Aorta (tissue), 5 donors: ENCODE measurements at places on chromosomes 5 and 9. TPM values are rescaled to one million over a fixed set of nuclear protein-coding genes. Genes with fewer than 3 reads are reported as not detected.

The DPH7 gene
- 35.7 TPM for total RNA-seq

The DMAC1 gene
- total RNA-seq, result 32.3 TPM

The CREBRF gene
- total RNA-seq, result 36.0 TPM

The LRRC19 gene
- total RNA-seq, result not detected

The SLC4A9 gene
- not detected for total RNA-seq

The MIGA2 gene
- total RNA-seq, result 28.3 TPM

The DMRT3 gene
- total RNA-seq, result 0.26 TPM

The IFNA21 gene
- total RNA-seq, result not detected

The TSLP gene
- 2.5 TPM for total RNA-seq

The FOXI1 gene
- total RNA-seq, result not detected

The SEC24A gene
- total RNA-seq, result 32.0 TPM

The PAEP gene
- not detected for total RNA-seq

The MARVELD2 gene
- 1.1 TPM for total RNA-seq

The CDX1 gene
- not detected for total RNA-seq

The KIF24 gene
- 0.78 TPM for total RNA-seq

The NR2F1 gene
- total RNA-seq, result 10.0 TPM

The CD180 gene
- 3.0 TPM for total RNA-seq

The NR5A1 gene
- total RNA-seq, result not detected

The PCDHB11 gene
- total RNA-seq, result 8.1 TPM

The DOCK2 gene
- 53.7 TPM for total RNA-seq

The CATSPER3 gene
- total RNA-seq, result 0.29 TPM

The RNF224 gene
- total RNA-seq, result not detected

The MYMK gene
- not detected for total RNA-seq

The TIMD4 gene
- total RNA-seq, result 0.99 TPM

The RASEF gene
- total RNA-seq, result 0.21 TPM

The WDR31 gene
- total RNA-seq, result 2.1 TPM

The BAAT gene
- total RNA-seq, result not detected

The CCNI2 gene
- total RNA-seq, result not detected

The CD72 gene
- 3.7 TPM for total RNA-seq

The CRHBP gene
- 3.5 TPM for total RNA-seq

The LECT2 gene
- not detected for total RNA-seq

The GARIN3 gene
- total RNA-seq, result not detected

The ANKRD20A1 gene
- total RNA-seq, result 1.9 TPM

The SLC25A46 gene
- 28.7 TPM for total RNA-seq
